ENCODE measurements at places on chromosomes 4 and X.
A peak's percentile ranks its signal among the peaks of the same experiment; 100 is the strongest.

DNA sequence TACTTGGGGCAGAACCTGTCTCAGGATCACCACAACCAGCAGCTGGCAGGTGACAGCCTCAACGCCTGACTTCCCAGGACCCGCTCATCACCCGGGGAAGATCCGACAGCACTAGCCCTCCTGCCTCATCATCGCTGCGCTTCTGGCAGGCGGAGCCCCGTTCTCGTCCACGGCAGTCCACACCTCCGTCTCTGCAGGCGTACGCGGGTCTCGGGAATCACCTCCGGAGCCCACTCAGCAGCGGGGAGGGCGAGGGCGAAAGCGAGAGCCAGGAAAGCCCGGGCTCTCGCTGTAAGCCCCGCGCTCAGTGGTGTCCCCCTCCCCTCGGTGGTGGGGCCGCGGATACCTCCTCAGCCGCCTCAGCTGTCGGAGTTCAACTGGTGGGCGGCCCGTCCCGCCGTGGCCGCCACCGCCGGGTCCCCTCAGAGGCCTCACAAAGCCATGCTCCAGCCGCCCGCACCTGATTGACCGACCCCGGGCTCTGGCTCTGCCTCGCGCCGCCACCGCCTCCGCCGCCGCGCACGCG, 518 bp upstream of the CNKSR2 start:
- peak; percentile 75 for DNase-seq

- no peak for DNase-seq
These were observed 71.0 kb downstream of the UCHL1 start for GRCh38 chr4:41327770-41328169.

DNA sequence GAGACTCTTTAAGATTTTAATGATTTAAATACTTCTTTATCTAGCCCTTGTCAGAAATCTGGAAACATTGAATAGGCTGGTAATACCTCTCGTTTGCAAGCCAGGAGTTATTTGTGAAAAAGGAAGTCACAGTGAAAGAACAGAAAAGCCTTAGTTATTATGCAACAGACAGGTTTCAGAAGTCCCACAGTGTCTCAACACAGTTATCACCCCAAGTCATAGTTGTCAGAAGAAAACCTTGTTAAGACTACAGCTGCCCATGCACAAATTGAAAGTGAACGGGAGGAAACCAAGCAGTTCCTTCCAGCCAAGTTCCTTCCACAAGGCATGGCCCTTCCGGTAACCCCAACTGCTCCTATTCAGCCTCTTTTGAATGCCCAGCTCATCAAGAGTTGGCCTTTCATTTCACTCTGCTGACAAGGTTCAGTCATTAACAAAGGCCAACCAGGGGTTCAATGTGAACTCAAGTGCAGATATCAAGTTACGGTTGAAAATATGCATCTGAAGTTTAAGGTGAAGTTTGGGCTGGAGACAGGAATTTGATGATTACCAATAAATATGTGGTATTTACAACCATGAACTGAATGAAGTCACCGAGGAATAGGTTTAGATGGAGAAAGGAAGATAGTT, 15.6 kb downstream of the ALPK1 start:
- DNase-seq = no peak

DNA sequence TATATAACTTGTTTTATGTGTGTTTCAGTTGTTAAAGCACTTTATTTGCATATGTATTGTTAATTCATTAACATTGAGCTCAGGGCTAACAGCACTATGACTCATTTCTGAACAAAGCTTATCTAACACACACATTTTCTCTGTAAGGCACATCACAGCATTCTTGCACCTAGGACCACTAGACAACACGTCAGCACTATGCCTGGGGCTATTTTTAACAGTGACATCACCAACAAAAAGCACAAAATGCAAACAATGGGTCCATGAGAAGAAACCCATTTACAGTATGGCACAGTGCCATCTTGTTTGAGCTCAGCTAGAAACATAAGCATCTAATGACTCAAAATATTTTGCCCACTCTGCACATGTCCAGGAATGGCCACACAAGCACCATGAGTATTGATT, 124.4 kb downstream of the RELL1 start:
- DNase-seq = no peak

GRCh38 chr4:89213382-89213701, 94.3 kb downstream of the GPRIN3 start:
- peak; percentile 43 for DNase-seq

GRCh38 chr4:147736458-147736857, 4.6 kb downstream of the ARHGAP10 start:
- DNase-seq = no peak

DNA sequence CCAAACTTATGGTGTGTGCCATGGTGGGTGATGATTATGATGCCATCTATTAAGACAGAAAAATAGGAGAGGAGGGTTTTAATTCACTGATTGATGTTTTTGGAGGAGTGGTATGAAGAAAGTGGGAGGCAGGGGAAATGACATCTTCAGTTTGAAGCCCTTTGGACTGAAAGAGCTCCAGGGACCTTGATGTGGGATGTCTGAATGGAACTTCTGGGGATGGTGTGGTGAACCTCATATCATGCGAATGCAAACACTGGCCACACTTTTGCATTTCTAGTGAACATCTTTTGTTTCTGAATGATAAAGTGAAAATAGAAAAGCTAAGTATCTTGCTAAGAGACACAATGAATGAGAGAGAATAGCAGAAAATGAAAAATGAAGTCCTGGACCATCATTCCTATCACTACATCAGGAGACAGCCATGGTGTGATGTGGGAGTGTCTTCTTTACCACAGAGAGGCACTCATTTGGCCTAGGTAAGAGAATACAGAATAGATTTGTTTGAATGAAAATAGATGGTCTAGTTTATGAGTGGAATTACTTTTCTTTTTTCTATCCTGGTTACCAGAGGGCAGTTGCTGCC, 123.5 kb downstream of the ZNF827 start:
- no peak for DNase-seq

DNA sequence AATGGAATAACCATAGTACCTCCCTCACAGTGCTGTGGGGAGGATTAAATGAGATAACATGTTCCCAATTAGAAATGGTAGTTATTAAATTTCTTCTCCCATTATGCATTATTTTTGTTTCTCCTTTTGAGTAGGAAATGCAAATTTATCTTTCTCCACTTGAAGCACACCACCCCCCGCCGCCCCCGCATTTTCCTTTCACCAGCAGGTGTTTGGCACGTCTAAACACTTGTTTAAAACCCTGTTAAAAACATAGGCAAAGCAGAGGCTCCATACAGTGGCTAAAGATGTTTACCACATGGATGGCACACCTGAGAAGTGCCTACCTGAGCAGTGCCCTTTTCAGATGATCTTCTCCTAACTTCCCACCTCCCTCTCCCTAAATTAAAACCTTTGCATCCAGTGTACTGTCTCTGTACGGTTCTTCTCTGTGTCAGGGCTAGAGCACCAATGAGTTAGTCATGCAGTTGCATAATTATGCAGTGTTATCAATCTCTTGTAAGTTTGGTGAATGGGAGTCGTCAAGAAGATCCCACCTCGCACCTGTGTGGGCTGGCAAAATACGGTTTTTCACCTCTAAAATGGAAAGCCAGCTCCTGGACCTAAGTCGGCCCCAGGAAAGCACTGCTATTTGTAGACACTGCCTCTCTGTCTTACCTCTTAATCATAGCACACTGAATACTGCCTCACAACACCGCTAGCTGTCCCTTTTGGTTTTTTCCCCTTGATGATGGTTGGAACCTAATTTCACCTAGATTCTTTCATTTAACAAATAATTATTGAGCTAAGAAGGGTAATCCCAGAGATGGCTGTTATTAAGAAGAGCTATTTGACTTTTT, 122.0 kb downstream of the CT47B1 start:
- DNase-seq = no peak

DNA sequence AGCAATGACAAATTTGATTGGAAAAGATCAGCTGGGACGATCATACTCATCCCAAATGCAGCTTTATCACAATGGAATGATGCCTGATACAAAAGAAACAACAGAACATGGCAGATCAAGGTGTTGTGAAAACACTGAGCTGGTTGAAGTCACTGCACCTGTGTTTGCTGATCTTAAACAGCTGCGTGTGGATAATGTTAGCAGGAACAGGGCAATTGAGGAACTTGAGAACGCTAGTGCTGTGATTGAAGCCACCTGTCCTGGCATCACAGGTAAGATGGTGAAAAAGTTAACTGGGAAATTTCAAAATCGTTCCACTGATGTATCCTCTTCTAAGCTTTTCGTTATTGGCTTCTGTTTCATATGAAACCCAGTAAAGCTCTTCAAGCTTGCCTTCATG, 27.4 kb upstream of the SOD3 start:
- no peak for DNase-seq

- DNase-seq = no peak
These were observed 123.2 kb downstream of the BMPR1B start for GRCh38 chr4:94880956-94881355.

GRCh38 chrX:499870-500364, 113.2 kb upstream of the PPP2R3B start:
- DNase-seq = no peak

GRCh38 chrX:46796574-46797191, 37.8 kb upstream of the SLC9A7 start:
- peak; percentile 52 for DNase-seq

DNA sequence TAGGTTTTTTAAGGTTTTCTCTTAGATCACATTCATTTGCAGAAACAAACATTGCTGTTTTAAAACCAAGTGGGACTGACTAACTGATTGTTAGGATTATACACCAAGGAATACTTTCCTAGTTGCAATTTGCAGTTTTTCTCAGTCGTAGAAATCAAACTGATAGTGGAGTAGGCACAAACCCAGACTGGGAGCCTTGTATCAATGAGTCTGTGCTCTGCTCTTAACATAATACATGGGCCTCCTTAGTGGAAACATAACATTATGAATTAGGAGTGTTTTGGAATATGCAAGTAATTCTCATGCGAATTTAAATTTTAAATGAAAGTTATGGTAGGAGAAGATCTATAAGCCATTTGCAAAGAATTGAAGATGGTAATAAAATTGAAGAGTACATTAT, 223.5 kb downstream of the CLCN4 start:
- no peak for DNase-seq

- DNase-seq = no peak
These were observed 69.9 kb upstream of the ESX1 start for GRCh38 chrX:104324461-104325212.

DNA sequence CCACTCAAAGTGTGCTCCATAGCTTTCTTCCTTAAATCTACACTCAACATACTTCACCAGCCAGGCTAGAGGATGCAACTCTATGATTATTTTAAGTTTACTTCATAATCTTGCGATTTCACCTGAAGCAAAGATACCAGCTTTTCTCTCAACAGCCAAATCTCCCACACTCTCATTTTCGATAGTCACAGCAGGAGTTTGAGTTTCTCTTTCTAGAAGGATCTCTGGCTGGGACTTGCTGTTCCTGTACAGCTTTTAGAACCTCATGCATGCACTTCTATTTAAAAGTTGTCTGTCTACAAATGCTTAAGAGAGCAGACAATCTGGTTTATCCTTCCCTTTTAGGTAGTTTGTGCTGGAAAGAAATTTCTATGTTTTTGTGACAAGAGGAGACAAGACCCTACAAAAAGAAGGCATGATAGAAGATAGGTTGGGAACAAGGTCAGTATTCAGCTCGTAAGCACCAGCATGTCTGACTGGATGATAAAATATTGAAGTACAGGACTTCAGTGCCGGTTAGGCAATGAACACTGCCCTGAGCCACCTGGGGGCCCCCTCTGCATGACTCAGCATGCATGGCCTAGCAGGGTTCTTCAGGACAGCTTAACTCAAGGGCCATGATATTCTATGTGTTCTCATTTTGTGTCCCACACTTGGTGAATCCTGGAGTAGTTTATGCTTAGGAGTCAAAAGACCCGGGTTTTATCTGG, 65.6 kb downstream of the ATXN3L start:
- peak; percentile 11 for DNase-seq

DNA sequence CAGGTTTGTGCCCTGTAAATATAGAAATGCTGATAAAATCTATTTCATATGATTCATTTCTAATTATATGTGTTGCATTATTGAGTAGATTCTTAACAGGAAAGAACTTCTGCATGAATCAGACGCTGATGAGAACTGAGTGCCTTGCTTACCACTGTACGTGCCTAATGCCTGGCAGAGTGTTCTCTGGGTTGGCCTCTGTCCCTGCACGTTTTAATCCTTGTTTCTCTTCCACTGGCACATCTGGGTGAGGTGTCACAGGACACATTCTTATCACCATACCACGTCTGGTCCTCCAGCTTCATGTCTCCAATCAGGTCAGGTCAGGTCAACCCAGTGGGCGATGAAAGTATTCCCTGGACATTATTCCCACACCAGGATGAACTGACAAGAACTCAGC, 53.6 kb downstream of the KLF3 start:
- DNase-seq = no peak

GRCh38 chrX:73490661-73491060, 43.8 kb downstream of the CDX4 start:
- no peak for DNase-seq

DNA sequence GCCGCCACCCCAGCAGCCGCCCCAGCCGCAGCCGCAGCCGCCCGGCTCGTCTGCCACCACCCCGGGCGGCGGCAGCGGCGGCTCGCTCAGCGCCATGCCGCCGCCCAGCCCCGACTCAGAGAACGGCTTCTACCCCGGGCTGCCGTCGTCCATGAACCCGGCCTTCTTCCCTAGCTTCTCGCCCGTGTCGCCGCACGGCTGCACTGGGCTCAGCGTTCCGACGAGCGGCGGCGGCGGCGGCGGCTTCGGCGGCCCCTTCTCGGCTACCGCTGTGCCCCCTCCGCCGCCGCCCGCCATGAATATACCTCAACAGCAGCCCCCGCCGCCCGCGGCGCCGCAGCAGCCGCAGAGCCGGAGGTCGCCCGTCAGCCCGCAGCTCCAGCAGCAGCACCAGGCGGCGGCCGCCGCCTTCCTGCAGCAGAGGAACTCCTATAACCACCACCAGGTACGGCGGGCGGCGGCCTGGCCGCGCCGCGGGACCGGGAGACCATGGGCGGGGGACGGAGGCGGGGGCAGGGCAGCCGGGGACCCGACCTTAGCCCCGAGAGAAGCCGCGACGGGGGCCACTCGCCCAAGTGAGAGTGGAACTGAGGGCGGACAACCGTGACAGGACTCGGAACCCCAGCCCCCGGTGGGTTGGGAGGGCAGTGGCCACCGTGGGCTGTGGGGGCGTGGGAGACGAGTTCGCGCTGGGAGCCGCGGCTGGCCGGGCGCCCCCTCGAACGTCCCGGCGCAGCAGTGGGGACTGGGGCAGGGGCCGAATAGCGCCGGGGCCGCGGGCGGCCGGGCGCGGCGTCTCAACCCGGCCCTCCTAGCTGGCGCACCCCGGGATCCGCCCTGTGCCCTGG, 1.8 kb downstream of the CPEB2 start:
- DNase-seq = peak; percentile 38

DNA sequence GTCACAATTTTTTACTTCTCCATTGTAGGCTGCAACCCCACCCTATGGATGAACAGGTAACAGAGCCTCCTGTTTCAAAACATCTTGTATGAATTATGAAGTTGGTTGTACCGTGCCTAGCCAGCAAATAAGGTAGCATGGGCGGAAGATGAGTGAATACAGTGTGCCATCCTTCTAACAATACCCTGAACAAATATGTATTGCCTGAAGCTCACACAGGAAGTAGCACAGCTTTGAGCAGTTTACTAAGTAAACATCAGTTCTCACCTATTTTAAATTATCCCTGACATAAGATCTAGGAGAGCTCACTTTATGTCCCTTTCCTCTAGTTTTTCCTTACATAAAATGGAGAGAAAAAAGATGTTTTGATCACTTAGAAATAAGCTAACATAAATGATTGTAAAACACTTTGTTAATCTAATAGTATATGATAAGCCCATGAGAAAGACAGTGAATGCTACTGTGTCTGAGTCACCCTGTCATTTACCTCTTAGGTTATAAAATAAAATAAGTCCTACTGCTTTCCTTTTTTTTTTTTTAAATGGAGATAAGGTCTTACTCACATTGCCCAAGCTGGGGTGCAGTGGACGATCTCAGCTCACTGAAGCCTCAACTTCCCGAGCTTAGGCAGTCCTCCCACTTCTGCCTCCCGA, 36.6 kb downstream of the GRSF1 start:
- no peak for DNase-seq

All from NCI-H1092 treated with DMSO at 0.1 percent for 48 hours (cell line).